ENCODE measurements at places on chromosomes 11 and 22.

GRCh38 chr11:20926799-20927540 is 257.6 kb downstream of the NELL1 start:
- DNase-seq, result no peak

DNA sequence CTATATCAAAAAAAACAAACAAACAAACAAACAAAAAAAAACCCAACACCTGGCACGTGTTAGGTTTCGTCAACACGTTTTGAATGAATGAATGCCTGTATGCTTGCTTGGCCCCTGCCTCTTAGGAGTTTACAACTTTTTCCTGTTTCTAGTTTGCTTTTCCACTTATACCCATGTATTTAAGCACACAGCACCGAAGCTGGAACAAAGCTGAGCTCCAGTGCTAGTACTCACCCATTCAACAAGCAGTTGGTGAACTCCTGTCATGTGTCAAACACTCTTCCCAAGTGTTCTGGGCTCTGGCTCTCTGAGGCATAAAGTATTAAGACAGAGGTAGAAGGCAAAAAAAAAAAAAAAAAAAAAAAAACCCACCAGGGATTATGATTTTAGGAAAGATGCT is 599.3 kb downstream of the BUD13 start:
- DNase-seq, result no peak

DNA sequence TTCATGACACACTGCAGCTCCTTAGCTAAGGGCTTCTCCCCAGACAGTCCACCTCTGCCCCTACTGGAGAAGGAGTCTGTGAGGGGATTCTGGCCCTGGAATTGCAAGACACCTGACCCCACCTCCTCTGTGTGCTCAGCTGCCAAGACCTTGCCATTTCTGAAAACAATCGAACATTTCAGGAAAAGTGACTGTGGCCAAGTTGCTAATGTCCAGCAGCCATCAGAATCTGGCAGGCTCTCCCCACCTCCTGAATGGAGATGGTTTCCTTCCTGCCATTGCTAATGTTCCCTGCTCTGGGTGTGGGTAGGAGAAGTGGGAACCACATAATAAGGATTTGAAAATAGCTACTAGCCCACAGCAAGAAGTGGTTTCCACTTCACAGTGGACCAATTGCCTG is 127.2 kb upstream of the ALX4 start:
- no peak for DNase-seq

- DNase-seq, result no peak
Measured at GRCh38 chr22:33588860-33589259, 331.4 kb downstream of the LARGE1 start.

- no peak for DNase-seq
Measured at GRCh38 chr11:39712581-39712980, 1746.9 kb downstream of the LRRC4C start.

GRCh38 chr11:38988908-38989307 is 2390.9 kb upstream of the RAG2 start:
- DNase-seq, result no peak

GRCh38 chr11:116226731-116227130 is 546.1 kb downstream of the BUD13 start:
- DNase-seq, result no peak

DNA sequence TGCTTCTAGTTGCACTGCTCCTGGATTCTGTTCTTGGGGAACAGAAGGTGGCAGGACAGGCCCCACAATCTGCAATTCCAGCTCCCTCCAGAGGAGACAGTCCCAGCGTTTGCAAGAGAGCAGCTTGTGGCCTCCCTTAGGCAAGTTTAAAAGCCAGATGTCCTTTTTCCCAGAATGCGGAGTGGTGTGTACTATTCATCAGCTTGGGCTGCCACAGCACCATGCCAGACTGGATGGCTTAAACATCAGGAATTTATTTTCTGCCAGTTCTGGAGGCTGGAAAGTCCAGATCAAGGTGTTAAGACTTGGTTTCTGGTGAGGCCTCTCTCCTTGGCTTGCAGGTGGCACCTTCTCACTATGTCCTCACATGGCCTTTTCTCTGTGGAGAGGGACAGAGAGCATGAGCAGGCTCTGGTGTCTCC is 11.7 kb downstream of the MIAT start:
- DNase-seq, result peak; percentile 51

DNA sequence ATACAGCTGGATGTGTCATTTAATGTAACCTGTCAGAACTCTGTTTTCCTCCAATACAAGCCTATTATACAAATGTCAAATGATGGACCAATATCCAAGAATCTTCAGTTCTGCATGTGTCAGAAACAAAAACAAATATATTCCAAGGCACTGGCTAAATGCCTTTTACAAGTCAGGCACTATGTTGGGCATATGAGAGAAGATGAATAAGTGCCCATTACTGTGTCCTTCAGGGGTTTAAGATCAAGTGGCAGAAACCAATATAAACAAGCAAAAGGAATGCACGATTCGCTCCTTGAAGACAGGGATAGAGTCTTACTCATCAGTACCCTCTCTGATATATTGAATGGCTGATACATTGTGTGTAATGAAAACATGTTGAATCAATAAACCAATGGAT is 254.4 kb downstream of the TTC28 start:
- DNase-seq, result no peak

DNA sequence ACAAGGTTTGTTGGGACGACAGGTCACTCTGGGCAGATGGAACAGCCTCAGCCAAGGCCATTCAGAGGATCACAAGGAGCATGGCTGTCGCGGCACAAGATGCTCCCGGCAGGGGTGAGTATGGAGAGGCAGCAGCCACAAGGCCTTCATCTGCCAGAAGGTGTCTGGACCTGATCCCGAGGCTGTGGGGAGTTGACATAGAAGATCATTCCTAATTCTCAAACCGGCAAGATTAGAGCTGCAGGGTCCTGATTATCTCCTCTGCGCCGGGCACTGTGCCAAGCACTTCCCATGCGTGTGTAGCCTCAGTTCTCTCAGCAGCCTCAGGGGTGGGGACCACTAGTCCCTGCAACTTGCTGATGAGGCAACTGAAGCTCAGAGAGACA is 32.3 kb upstream of the RFPL3 start:
- no peak for DNase-seq

Measured in SJCRH30 (cell line).